Stimulated activated CD4-positive, alpha-beta T cell treated with anti-CD3 and anti-CD28 coated beads, Interleukin-1b, Interleukin-23, amount 100 ng/mL, for 4 hours (primary cell): ENCODE measurements at places on chromosomes 5 and 9.

DNA sequence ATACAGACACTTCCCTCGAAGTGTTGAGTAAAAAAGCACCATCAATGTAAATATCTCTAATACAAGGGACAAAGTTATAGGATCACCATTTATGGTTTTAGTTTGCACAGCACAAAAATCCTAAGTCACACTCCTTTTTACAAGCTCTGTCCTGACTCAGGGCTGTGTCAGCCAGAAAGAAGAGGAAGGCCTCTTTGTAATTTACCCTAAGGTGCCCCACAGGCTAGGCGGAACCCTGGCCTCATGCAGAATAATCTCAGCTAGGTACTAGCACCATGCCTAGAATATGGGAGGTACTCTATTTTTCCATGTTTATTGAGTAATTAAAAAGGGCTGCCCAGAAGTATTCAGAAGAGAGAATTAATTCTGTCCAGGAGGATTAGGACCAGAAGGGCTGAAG, 36.9 kb downstream of the HAVCR1 start:
- no peak for DNase-seq

DNA sequence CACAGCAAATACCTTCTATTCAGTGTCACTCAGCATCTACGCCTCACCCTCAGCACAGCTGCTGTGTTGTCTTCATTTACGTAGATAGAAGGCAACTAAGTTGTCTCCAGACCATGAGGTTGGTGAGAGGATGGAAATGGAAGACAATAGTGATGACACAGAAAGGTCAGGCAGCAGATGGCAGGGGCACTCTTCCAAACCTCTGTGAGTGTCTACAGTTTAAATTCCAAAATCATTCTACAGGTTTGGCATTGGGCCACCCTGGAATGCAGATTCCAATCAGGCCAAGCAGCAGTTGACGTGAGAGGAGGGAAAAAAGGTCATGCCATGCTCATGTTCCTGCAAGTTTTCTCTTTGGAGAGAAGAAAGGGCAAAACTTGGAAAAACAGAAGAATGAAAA, 68.7 kb upstream of the ADAMTSL1 start:
- DNase-seq, result no peak

DNA sequence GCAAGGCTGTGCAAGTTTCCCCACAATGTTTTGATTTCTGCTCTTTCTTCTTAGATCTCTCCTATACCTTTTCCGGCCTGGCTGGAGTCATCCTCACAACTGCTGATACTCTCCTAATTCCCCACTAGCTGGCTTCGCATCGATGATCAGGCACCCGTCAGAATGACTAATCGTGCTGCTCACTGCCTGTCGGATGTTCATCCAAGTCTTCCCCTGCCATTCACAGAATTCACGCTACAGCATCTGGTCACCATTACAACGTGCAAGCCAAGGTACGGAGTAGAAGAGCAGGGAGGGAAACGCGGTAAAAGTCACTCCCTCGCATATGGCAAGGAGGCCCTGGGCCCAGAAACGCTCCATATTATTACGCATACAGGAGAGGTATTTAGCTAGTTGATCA, 35.1 kb downstream of the CDH10 start:
- no peak for DNase-seq

- no peak for DNase-seq
Observed at GRCh38 chr9:95478335-95478734, 38.4 kb downstream of the PTCH1 start.

DNA sequence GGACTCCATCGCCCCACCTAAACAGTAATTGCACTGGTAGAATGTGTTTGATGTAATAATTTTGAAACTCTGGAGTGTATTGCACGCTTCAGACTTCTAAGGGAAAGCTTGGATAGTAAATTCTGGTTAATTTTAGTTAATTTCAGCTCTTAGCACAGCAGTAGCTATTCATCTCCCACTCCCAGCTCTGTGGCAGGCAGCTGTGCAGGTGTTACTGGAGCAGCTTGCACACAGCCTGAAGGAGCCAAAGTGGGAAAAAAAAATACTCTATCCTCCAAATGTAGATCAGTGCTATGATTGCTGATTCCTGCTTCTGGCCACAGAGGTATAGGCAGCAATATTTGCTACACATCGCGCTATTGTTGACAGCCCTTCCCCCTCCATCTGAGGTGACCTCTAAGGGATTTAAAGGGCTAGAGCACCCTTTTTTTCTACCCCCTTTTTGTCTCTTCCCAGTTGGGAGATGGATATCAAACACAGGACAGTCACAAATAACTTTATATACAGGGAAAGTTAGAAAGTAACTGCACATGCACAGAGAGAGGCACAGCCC, 97.4 kb downstream of the KCTD16 start:
- no peak for DNase-seq

- DNase-seq, result no peak
Observed at GRCh38 chr9:121305269-121305994, 37.5 kb downstream of the GSN start.

GRCh38 chr5:65730910-65731309, 8.9 kb downstream of the NLN start:
- no peak for DNase-seq

DNA sequence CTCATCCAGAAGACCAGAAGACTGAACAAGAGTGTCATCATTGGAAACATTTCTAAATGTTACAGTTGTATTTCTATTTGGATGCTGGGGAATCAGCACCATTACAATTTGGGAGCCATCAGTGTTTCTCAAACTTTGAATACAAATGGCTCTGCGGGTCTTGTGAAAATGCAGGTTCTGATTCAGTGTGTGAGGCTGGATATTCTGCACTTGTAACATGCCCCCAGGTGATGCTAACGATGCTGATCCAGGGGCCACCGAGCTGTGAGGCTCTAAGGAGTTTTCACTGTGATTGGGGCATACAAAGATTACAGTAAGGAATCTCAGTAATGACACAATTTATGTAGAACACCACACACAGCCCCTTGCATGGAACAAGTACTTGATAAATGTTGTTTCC, 167.7 kb downstream of the ACTL7B start:
- DNase-seq, result no peak

- DNase-seq, result no peak
Observed at GRCh38 chr5:68730220-68730978, 363.4 kb upstream of the SLC30A5 start.

- DNase-seq, result no peak
Observed at GRCh38 chr5:172801179-172801671, 30.2 kb upstream of the DUSP1 start.

DNA sequence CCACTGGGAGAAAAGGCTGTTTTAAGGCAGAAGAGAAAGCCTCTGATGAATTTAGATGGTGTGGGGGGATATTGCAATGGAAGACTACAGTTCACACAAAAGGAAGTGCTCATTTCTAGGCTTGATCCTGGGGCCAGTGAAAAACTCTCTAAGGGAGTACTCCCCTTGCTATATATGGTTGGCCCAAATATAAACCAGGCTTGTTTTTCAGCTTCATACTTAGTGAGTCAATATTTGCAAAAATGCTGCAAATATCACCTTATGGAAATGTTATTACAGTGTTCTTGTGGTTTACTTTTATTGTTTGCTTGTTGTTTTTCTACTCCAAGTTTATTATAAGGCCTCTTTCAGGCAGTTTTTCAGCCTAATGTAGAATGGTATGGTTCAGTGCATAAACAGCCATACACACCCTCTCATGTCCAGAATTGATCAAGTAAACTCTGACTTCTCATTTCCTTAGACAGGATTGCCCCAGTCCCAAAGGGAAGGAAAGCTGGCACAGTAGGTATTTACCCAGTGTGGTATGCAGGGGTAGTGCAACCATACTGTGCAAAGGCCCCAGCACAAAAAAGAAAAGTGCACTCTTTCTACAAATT, 115.1 kb downstream of the FEM1C start:
- no peak for DNase-seq

DNA sequence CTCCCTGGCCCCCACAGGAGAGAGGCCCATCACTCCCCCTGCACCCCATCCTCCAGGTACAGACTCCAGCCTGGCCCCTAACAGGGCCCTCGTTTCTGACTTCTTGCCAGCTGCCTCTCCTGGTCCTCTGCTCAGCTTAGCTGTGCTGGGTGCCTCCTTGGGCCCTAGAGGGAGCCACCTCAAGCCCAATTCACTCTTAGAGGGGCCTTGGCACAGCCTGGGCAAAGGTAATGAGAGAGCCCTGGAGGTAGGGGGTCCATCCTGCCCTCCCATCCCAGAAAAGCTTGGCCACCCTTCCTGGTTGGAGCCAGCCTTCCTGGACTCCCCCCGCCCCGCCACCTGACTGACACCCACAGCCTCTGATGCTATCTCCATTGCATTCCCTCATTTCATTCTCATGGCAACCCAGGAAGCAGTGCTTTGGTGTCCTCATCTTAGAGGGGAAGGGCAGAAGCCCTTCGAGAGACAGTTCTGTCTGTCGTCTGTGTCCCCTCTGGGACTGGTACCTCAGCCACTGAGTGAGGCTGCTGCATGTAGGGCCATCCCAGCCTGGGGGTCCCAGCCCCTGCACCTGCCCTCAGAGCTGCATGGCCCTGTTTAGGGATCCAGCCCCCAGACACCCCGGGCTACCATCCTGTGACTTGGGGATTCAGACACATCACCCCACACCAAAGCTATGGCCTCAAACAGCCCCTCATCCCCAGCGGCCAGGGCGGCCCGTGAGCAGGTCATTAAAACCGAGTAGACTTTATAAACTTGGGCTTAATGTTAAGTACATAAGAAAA, 95.5 kb downstream of the BARX1 start:
- no peak for DNase-seq
